ENCODE measurements at places on chromosomes 13 and 19.

DNA sequence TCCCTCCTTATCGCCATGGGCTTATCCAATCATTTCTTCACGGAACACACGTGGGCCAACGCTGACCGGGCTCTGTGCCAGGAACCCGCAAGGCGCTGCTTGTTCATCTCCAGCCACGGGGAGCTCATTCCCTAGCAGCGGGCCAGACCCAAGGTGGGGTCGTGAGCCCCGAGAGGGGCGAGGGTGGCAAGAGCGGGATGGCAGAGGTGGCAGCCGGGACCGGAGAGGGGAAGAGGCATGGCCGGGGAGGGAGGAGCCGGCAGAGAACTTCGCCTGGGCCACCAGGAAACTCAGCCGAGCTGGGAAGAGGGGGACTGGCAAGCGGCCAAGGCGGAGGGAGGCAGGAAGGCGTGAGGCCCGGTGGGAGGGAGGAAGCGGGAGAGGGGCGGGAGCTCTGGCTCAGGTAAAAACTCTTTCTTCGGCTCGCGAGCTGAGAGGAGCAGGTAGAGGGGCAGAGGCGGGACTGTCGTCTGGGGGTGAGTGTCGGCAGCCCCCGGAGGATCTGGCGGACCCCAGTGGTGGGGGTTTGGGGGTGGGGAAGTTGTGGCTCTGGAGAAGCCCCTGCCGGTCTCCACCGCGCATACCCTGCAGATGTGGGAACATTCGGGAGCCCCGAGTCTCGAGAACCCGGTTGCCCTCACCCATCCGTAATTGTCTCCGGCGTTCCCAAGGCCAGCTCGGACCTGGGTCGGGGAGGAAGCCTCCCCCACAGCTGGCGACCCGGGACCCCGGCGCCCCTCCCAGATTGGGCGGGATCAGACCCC lies at the start of gene B3GNT3:
Gene B3GNT3, plus strand, starts transcription at position 408 of the 764 bp plus-strand sequence. CDS start 12,670 bp downstream, outside the sequence.
- peak; percentile 57 for DNase-seq

DNA sequence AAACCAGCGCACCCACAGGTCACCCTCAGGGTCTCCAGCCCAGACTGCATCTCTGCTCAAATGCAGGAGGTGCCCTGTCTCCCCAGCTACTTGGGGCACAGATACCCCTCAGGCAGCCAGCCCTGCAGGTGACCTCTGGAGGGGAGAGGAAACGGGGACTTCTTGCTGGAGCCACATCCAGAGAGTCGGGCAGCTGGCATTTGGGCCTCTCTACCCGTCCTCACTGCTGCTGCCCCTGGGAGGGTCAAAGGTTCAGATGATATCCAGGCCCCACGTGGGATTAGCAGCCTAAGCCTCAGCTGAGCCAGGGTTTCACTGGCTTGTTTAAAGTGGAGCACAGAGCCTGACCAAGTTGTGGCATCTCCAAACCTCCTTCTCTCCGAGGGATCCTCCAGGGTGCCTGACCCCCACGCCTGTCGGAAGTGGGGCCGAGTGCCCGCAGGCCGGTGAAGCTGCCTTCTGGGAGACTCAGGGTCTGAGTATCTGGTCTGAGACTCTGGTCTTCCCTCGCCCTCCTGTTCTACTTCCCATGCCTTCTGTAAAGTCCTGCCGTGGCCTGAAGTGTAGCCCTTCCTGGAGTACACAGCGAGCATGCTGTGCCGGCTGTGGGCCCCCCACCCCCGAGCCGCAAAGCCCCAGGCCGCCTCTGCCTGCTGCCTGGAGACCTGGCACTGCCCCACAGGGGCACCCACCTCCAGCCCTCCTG lies 2.1 kb downstream of the RASA3 start:
- peak; percentile 17 for DNase-seq

DNA sequence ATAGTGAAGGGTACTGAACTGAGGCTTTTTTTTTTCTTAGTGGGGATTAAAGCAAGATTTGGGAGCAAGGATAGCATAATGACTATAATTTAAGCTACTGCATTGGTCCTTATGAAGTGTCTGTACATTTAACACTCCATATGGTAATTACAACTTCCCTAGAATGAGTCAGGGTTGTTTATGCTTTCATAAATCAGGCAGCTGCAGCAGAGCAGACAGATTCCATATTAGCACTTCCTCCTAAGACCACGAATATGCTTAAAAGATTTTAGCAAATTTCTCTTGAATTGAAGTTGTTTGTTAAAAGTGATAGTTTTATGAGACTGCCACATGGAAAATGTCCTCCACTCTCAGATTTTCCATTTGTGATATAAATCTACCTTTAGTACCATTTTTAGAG lies 401.1 kb upstream of the SPRY2 start:
- no peak for DNase-seq

DNA sequence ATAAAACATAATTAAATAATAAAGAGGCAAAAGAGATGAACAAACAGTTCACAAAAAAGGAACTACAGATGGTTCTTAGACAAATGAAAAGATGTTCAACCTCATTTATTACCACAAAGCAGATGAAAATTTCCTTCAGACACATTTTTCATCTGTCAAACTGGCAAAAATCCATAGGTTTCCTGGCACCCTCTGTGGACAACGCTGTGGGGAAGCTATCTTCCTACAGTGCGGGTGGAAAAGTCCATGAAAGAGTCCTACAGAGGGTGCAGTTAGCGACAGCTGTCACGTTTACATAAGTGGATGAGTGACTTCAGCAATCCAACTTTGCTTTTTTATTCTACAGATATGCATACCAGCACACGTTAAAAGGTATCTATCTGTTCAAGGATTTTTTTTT lies 30.3 kb upstream of the PDCD5 start:
- DNase-seq: no peak

DNA sequence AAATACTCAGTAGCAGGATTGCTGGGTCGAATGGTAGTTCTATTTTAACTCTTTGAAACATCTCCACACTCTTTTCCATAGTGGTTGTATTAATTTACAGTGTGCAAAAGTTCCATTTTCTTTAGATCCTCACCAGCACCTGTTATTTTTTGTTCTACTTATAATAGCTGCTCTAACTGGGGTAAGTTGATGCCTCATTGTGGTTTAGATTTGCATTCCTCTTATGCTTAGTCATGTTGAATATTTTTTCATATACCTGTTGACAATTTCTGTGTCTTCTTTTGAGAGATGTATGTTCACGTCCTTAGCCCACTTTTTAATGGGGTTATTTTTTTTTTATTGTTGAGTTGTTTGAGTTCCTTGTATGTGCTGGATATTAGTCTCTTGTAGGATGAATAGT lies 144.6 kb downstream of the NBEA start:
- DNase-seq: peak; percentile 8

- no peak for DNase-seq
Measured at GRCh38 chr13:81395368-81395767, 1054.4 kb upstream of the SPRY2 start.

GRCh38 chr13:72132075-72132474 lies 265.1 kb upstream of the DACH1 start:
- no peak for DNase-seq

DNA sequence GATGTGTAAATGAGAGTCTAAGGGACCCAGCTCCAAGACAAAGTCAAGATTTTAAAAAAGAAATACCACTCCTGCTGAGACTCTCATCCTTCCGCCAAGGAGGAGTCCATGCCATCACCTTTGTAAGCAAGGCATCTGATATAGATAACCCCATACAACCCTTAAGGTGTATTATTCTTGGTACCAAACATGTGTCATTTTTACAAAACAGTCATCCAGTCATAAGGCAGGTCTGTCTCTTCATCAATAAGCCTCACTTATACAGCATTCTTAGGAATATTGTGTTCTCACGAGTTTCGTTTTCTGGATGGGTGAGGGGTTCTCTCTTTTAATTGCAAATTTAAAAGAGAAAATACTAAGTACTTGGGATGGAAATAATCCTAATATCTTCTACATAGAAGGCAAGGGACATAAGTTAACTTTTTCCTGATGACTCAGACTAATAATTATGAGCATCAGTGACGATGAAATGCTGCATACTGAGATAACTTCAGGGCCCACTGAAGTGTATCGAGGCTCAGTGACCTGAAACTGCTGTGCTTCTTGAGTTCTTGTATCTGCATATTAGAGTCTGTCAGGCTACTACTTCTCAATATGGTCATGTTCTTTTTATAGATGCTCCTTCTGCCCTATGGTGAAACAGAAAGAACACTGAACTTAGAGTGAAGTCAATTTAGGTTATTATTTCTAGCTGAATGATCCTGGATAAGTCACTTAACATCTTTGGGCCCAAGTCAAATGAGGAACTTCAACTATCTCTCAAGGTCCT lies 166.6 kb downstream of the KLF12 start:
- DNase-seq: no peak

GRCh38 chr13:23509781-23510543 lies 60.2 kb upstream of the TNFRSF19 start:
- DNase-seq: peak; percentile 79

DNA sequence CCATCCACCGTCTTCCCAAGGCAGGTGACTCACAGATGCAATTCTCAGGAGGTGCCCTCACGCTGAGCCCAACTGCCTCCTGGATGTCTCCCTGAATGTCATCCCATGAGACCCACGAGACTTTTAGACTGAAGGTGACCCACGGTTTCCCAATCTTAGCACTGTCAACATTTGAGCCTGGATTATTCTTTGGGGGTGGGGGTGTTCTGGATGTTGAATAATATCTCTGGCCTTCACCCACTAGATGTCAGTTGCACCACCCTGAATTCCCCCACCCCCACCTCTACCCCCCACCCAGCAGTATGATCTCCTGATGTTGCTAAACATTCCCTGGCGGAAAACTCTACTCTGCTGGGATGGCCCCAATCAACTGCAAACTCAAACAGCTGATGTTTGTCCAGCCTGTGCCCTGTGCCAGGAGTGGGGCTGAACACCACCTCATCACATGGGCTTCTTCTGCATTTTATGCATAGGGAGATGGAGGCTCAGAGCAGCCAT lies 2.2 kb upstream of the CYP4F22 start:
- DNase-seq: no peak

DNA sequence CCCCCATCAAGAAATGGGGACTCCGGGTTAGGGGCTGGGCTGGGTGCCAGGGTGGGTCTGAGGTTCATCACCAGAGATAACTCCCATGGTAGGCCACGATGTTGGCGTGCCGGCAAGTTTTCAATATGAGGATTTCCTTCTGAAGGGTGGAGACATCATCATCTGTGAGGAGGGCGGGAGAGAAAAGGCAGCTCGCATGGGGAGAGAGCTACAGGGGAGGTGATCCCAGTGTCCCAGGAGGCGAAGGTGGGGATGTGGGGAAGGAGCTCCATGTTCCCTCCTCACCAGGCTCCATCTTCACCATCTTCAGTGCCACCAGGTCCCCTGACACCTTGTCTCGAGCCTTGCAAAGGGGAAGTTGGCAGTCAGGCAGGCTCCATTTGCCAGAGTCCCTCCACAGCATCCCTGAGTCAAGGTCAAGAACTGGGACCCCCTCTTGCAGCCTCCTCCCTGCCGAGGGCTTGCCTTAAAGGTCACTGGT lies 430 bp downstream of the MAP4K1 start:
- no peak for DNase-seq

DNA sequence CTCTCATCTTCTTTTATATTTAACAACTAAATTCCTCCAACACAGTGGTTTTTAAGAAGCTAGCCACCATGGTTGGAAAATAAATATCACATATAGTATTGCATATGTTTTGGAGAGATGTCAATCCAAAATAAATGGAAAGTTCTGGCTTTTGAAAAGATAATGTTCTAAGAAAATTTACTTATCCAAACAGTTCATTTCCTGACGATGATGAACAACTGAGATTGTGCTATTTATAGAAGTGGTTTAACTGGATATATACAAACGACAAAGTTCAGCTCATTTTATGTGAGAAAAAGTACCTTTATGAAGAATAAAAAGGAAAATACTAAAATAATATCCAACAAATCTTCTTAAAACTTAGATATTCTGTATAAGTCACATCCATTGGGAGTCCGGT lies 174.7 kb downstream of the MZT1 start:
- no peak for DNase-seq

DNA sequence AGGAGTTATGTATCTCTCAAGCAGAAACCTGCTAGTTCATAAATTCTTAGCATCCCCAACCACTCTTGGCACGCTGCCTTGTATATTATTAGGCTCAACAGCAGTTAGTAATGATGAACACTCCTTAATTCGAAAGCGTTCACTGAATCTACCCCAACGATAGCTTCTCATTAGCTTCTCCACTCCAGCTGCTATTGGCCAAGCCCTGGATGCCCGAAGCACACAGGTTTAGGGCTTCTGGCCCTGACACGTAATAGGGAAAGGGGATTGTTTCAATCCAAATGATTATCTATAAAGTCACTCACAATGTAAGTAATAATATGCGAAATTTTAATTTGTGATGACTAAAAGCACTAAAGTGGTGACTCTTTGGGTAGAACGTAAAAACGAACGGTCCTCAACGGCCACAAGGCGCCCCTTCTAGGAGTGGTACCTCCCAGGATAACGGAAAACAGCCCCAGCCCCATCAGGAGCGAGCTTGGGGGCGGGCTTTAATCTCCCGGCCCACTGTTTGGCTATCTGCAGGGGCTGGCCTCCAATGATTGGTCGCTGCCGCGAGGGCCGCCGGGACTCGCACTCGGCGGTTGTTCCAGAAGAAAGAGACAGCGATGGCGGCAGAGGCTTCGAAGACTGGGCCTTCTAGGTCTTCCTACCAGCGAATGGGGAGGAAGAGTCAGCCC lies at the start of gene RNF17:
Gene RNF17, plus strand, starts transcription at position 574 of the 680 bp plus-strand sequence. Its CDS starts 35 bp downstream, at position 609.
- DNase-seq: no peak

DNA sequence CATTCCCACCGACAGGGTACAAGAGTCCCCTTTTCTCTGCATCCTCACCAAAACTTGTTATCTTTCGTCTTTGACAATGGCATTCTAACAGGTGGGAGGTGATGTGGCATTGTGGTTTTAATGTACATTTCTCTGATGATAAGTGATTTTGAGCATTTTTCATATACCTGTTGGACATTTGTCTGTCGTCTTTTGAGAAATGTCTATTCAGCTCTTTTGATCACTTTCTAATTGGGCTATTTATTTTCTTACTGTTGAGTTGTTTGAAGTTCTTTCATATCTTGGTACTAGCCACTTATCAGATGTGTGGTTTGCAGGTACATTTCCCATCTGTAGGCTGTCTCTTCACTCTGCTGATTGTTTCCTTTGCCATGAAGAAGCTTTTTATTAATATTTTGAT lies 219.0 kb upstream of the SOX1 start:
- no peak for DNase-seq

DNA sequence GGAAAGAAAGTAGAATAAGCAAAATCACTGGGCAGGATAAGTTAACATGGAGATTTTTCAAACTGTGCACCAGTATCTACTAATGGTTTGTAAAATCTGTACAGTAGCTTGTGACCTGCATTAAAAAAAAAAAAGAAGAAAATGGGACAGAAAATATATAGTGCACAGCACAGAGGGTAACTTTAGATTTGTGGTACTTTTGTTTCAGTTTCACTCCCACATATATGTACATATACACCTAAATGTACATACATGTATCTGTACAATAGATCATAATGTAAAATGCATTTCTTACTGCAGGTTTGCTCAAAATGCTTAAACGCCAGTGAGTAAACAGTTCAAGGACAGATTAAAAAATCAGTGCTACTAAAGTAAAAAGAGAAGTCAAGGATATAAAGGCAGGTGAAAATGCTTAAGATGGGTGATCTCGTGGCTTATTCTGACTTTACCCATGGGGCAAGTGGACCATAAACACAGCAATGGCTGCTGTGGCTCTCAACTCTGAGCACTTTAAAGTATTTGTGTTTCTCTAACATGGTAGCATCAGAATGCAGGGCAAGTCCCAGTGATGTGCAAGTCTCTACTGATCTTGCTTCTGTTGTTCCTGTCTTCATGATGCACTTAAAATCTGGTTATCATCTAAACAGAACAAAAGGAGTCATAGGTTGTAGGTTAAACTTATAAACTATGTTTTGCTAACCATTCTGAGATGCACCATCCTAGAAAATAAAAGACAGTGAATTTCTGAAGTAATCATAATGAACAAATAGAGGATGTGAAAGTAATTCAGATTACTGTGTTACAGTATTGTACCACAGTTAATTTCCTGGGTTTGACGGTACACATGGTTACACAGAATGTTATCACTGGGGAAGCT lies 112.3 kb downstream of the MIPEP start:
- DNase-seq: no peak
